Fibroblast of skin of abdomen (primary cell): ENCODE measurements at places on chromosomes 6 and 20.

DNA sequence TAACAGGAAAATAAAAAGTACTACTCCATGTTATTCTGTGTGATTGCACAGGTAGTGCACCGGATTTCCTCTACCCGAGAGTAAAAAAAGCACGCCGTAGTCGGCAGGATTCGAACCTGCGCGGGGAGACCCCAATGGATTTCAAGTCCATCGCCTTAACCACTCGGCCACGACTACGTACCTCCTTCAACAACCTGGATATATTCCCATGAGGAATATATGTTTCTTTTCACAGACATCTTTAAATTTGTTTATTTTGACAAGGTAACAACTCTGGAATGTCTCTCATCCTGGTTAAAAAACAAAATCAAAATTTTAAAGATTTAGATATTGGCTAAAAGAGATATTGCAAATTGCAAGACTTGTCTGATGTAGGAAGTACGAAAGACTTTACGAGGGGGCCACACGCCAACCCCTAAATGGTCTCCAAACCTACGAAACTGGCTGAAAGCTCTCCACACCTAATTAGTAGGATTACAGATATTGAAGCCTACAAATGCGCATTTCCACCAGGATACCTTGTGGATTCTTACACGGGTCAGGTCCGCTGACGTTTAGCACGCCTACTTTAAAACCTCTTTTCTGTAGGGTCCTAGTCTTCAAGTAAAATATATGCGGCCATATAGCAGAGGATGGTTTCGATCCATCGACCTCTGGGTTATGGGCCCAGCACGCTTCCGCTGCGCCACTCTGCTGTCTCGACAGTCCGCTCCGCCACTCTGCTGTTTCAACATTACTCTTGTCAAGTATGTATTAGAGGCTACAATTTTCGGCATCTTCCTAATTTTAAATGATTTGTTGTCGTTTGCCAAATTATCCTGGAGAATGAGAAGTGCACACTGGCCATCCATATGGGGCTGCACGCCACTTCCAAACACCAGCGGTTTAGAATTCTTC lies 52.2 kb upstream of the BTN3A2 start:
- DNase-seq = peak; percentile 94

- DNase-seq = no peak
Measured at GRCh38 chr6:133958791-133959190, 5.8 kb downstream of the TBPL1 start.

DNA sequence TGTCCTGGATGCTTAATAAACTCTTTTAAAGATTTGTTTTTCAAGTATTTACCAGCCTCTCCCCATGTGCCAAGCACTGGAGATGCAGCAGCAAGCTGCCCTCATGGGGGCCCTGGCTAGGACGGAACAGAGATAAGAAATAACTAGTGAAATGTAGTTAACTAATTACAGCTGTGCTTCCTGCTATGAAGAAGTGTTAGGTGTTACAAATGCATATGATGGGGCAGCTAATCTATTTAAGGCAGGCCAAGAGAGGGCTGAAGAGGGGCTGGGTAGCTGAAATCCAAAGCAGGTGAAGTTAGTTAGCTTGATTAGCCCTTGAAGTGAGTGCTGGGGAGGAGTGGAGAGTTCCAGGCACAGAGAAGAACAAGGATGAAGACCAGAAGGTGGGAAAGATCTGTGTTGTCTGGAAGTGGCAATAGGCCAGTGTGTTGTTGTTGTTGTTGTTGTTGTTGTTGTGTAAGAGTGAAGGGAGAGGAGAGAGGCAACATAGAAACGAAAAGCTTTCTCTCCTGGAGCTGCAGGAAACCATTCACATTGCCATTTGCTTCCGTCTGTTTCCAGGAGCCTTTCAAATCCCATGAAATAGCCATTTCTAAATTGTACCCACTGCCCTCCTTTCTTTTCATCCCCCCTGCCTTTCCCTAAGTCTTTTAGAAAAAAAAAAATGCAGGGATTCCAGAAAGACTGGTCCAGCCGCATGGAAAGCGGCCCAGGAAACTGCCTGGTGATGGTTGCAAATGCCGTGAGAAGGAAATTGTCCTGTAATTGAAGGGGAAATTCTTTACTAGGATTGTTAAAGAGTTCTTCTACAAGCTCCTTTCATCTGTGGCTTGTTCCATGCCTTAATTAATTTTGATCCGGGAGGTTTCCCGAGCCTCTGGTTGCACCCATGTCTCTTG lies 119.6 kb downstream of the TFAP2C start:
- no peak for DNase-seq

GRCh38 chr20:20892328-20892727 lies 179.9 kb upstream of the RALGAPA2 start:
- no peak for DNase-seq

DNA sequence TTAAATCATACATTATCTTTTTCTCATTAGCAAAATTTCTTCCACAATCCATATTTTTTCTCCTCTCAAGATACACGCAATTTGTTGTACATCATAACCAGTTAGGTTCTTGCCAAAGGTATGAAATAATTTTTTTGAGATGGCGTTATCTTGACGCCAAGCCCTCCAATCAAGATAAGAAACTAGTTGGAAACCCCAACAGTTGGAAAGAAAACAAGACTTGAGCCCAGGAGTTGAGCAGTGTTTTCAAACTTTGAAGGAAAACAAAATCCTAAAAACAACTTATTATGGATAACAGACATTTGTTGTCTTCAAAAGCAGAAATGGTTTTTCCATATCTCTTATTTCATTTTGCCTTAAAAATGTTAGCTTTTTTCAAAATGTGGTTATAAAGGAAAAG lies 184.8 kb downstream of the SLC24A3 start:
- no peak for DNase-seq

GRCh38 chr6:102950967-102951366 lies 1557.5 kb downstream of the GRIK2 start:
- peak; percentile 23 for DNase-seq

DNA sequence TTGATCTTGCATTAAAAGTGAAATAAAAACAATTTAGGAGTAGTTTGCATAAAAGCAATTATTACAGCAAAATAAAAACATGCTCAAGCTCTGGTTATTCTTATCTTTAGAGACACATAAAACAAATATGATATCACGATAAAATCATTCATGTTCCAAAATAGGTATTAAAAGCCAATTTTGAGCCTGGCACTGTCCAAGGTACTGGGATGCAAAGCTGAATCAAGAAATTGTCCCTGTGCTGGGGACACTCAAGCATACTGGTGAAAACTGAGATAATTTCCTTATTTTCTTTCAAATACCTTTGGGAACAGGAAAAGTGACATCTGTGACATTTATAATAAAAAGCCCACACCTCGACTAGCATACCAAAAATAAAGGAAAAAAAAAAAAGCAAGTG lies 931 bp upstream of the MTCL3 start:
- peak; percentile 13 for DNase-seq

DNA sequence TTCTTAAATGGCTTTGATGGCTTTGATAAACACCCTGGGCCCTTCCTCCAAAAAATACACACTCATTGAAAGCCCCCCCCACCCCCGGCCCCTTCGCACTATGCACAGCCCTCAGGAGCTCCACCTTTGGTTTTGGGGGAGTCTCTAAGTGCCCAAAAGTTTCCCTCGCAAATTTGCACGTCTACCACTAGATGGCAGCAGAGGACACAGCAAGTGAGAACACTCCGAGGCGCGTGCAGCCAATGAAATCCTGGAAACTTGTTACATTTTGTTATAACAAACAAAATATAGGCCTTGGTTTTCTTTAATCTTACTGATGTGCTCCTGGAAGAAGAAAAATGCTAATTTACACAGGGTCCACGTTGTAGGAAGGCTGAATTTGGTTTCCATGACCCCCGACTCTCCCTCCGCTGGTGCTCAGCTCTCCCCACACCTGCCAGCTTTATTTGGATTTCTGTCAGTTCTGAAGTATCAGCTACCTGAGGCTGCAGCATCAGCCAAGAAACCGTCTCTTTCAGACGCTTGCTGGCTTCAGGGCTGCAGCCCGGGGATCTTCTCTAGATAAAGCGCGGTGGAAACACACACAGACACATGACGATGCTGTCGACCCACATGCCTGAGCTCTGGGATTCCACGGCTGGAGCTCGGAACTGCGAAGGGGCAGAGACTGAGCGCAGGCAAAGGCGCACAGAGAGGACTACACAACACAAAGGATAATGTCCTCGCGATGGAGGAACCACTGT lies 148.3 kb upstream of the RPS6KA2 start:
- peak; percentile 65 for DNase-seq

DNA sequence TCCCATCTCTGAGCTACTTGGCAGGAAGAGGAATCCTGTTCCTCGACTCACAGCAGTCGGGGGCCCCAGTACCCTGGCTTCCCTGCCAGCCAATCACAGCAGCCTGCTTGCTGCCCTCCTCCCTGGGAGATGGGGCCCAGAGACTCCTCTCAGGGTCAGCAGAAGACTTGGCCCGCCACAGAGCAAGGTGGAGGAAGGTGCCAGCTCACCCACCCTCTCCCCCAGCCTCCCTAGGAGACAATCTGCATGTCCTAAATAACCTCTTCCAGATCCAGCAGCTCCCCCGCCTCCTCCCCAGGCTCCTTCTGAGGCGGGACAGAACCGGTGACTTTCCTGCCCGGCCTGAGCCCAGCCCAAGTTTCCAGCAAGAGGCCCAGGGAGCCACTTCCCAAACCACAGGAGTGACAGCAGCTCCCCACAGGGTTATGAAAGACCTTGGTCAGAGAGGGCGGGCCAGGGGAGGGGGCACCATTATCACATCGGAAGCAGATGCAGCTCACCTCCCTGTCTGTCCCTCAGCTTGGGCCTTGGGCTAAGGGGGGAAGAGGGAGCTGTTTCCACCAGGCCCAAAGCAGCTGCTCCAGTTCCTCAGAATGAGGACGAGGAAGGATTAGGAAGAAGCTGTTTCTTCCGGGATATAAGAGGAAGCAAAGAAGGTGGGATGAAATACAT lies 2.3 kb downstream of the CCND3 start:
- peak; percentile 53 for DNase-seq

- DNase-seq = peak; percentile 85
Measured at GRCh38 chr6:18308070-18308735, 43.9 kb upstream of the DEK start.

GRCh38 chr6:139962654-139963347 lies 588.4 kb upstream of the CITED2 start:
- no peak for DNase-seq

DNA sequence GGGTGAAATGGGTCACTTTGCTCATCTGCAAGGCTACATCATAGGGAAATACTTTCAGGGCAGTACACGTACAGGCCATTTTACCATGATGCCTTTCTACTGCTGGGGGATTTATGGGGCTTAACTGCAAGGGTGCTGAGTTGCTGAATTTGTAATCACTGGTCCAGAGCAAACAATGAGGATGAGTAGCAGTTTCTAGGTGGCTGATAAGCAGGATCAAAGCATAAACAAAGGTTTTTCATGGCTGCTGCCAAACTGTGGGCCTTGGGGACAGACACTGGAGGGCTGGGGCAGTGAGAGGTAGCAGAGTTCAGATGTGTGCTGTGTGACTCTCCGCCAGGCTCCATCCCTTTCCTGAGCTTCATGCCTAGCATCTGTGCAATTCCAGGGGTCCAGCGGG lies 68.3 kb downstream of the CNBD2 start:
- DNase-seq = no peak

DNA sequence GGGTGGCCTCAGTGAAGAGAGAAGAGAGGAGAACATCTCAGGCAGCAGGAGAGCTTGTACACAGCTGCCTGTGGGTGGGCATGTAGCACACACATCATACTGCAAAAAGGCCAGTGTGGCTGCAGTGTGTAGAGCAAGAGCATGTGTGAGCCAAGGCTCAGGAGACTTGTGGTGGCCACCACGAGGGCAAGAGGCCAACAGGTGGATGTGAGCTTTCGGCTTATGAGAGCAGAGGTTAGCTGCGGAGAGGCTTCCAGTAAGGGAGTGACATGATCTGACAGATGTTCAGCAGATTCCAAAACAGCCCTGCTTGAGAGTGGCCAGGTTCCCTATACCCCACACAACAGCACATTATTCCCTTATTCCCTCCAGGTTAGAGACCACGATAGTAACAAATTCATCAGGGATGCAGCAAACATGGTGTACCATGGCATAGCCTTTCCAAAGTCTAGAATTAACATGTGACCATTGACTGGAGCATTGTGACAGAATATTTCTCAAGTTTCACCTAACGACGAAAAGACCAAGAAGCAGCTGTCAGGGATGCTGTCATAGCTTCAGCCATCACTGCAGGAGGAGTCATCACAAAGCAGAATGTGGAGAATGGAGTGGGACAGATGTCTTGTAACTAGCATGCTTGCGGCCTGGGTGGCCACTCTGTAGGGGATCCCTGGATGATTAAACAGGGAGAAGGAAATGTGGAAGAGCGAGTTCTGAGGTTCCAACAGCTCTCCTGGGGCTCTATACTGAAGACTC lies 23.1 kb downstream of the HM13 start:
- no peak for DNase-seq

GRCh38 chr6:1952740-1953360 lies 292.6 kb downstream of the GMDS start:
- peak; percentile 88 for DNase-seq

- no peak for DNase-seq
Measured at GRCh38 chr6:117149324-117149723, 116.0 kb upstream of the VGLL2 start.

- DNase-seq = no peak
Measured at GRCh38 chr20:47733892-47734291, 51.4 kb downstream of the SULF2 start.

DNA sequence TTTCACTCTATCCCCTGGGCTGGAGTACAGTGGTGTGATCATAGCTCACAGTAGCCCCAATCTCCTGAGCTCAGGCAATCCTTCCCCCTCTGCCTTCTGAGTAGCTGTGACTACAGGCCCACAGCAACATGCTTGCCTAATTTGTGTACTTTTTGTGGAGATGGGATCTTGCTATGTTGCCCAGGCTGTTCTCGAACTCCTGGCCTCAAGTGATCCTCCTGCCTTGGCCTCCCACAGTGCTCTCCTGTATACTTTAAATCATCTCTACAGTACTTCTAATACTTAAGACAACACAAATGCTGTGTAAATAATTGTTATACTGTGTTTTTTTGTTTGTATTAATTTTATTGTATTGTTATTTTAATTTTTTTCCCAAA lies 39.7 kb upstream of the FAM50B start:
- no peak for DNase-seq

GRCh38 chr6:126182650-126183311 lies 157.1 kb upstream of the CENPW start:
- DNase-seq = no peak

DNA sequence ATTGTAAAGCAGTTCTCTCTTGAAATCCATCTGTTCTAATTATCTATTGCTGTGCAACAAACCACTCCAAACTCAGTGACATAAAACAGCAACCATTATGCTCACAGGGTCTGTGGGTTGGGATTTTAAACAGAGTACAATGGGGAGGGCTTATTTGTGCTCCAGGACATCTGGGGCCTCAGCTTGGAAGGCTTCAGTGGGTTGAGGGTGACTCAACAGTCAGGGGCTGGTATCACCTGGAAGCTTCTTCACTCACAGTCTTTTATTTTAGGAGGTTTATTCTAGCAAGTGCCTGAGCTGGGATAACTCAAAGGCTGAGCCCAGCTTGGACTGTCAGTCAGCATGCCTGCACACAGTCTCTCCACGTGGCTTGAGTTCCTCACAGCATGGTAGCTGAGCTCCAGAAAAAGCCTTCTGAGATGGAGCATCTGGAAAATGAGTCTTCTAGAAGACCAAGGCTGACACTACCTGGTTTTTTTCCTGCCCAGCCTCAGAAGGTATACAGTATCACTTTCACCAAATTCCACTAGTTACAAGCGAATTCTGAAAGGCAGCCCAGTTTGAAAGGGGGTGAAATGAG lies 234.6 kb upstream of the ID4 start:
- no peak for DNase-seq

- no peak for DNase-seq
Measured at GRCh38 chr6:52749556-52750152, 13.6 kb downstream of the GSTA2 start.

- no peak for DNase-seq
Measured at GRCh38 chr6:150710236-150710635, 110.6 kb downstream of the PLEKHG1 start.

GRCh38 chr20:37838769-37839431 lies 64.0 kb upstream of the VSTM2L start:
- no peak for DNase-seq
